ENCODE measurements at places on chromosomes 1 and 21. TPM values are rescaled to one million over a fixed set of nuclear protein-coding genes. Genes with fewer than 3 reads are reported as not detected.

The LIPI gene
- total RNA-seq, result not detected

DNA sequence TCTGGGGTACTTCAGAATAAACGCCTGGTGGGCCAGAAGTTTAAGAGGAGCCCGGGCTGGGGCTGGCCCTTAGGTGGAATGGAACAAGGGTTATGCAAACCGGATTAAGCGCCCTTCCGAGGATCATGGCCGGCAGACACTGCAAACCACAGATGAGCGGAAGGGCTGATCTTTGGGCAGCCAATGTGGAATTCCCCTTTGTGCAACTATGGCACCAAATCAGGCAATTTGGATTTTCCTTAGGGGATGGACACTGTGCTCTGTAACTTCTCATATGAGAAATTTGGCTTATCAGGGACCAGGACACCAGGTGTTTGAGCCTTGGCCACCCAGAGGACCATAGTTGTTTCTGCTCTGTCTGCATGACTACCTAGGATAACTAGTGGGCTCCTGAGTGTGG lies 5.7 kb upstream of the IL10 start:
- DNase-seq, result no peak

DNA sequence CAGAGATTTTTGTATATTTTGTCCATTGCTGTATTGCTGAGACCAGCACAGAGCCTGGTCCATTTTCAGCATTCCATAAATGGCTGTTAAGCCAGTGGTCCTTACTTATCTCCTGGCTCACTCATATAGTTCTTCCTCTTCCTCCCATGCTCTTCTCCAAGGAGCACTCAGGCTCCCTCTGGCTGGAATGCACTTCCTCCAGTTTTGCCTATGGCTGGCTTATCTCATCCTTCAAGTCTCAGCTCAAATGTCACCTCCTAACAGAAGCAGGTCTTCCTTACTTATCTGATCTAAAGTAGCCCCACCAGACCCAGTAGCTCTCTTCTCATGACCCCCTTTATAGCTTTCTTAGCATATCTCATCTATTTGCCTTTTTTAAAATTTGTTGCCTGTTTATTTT lies 146.9 kb downstream of the SLC30A10 start:
- DNase-seq, result no peak

GRCh38 chr1:28602536-28603439 lies 10.7 kb downstream of the RAB42 start:
- DNase-seq, result peak; percentile 43

The TSPEAR gene
- not detected for total RNA-seq

- no peak for DNase-seq
Observed at GRCh38 chr1:73500154-73500553, 697.8 kb downstream of the LRRIQ3 start.

DNA sequence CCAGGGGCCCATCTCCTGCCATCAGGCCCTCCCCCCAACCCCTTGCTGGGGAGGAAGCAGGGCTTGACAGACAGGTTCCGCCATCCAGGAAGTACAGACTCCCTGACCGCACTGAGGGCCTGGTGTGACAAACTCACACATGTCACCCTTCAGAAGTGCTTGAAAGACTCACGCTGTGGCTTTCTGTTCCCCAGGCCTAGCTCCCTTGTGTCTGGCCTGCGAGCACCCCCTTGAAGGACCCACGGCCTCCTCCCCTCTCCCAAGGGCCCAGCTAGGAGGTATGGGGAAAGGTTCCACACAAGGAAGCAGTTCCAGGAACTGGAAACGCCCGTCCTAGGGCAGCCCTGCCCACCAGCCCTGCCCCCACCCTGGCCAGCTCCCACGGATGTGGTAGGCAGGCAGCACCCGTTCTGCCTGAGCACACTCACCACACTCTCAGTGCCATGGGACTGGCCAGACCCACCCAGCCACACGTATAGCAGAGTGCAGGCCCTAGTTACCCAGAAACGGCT lies 26.7 kb downstream of the SLC2A1 start:
- DNase-seq, result no peak
